ENCODE measurements at places on chromosomes 5 and 9. TPM values are rescaled to one million over a fixed set of nuclear protein-coding genes. Genes with fewer than 3 reads are reported as not detected.

DNA sequence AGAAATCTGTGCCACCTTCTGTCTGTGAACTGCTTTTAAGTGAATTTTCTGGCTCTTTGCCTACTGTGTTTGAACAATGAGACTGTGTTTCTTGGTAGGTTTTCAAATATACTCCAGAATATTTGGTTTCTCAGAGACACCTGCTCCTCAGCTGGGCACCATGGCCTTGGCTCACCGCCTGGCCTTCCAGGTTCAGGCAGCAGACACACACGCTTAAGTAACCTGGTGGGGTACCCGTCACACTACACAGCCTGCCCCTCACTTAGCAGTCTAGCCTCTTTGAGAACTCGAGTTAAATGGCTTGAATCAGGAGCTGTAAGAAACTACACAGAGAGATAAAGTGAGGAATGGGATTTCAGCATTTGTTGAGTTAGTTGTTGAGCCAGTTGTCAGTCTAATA is 530.5 kb downstream of the MTRR start:
- DNase-seq, result no peak
- H3K36me3 ChIP-seq, result no peaks in the 10 kb centered on the region
- H3K27me3 ChIP-seq, result no peaks in the 10 kb centered on the region
- no peak overlapping the region for H3K4me3 ChIP-seq

DNA sequence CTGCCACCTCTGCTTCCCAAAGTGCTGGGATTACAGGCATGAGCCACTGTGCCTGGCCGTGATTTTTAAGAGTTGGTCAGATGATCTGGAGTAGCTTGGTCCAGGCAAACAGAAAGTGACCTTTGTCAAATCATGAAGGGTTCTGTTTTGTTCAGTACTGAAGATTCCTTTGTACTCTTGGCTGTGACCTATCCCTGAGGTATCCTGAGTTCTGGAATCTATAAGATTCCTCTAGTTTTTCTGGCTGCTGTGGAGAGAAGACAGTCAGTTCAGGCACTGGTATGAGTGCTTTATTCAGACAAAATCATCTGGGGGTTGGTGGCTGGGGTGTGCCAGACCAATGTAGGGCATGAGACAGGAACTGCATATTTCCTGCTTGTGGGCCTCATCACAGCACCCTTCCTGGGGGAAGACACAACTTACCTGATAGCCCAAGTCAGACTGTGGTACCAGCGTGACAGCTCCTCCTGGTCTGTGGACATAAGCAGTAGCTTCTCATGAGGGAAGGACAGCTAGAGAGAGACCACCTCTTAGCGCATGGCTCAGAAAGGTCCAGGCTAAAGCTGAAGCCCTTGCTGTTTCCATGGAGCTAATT is 3.1 kb downstream of the ARHGEF39 start:
- no peak overlapping the region for H3K27ac ChIP-seq
- H3K27me3 ChIP-seq, result no peaks in the 10 kb centered on the region
- no peaks in the 10 kb centered on the region for H3K4me1 ChIP-seq
- no peak for DNase-seq

- no peak overlapping the region for H3K27ac ChIP-seq
- H3K36me3 ChIP-seq, result no peaks in the 10 kb centered on the region
- H3K4me3 ChIP-seq, result peak overlapping the region; percentile 87
- no peak for DNase-seq
- H3K27me3 ChIP-seq, result peaks cover 1% of the 10 kb centered on the region
These were observed 507 bp downstream of the CTNND2 start for GRCh38 chr5:11903614-11904264.

- no peaks in the 10 kb centered on the region for H3K4me1 ChIP-seq
- no peaks in the 10 kb centered on the region for H3K36me3 ChIP-seq
- H3K27me3 ChIP-seq, result no peaks in the 10 kb centered on the region
- no peak for DNase-seq
These were observed 33.5 kb upstream of the FST start for GRCh38 chr5:53446908-53447307.

DNA sequence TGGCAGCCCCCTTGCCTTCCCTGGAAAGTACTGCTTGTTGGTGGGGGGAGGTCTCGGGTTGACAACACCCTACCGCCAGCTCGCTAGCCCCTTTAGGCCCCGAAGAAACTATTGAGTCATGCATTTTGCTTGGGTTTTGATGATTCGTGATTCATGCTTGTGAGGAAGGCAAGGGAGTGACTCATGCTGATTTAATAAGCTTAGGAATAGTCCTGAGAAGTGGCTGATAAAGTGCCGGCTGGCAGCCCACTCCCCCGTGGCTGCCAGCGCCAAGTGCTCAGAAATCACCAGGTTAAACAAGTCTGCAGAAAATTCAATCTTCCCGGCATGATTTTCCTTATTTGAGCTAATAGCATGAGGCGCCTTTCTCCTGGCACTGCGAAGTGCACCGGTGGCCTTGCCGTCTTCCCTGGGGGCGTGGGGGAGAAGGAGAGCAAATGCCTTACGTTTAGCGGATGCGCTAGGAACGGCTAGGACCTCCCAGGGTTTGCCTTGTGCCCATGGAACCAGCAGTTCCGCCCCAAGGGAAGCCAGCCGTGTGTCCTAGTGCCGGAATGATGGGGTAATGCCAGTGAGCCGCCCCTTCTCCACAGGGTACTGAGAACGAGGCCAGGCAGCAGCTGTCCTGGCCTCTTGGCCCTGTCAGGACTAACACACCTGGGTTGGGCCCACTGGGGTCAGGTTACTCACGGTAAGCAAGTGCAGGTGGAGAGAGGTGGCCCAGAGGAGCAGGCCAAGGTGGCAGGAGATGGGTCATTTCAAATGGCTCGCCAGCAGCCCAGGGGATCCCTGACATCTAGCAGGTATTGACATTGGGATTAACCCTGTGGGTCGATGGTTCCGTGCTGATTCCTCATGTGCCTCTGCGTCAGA is 151.9 kb downstream of the MACROH2A1 start:
- no peak overlapping the region for H3K27ac ChIP-seq
- no peaks in the 10 kb centered on the region for H3K36me3 ChIP-seq
- DNase-seq, result peak; percentile 46
- no peak overlapping the region for H3K4me3 ChIP-seq
- H3K4me1 ChIP-seq, result no peaks in the 10 kb centered on the region
- no peaks in the 10 kb centered on the region for H3K27me3 ChIP-seq

- no peak for DNase-seq
- H3K36me3 ChIP-seq, result peaks cover 8% of the 10 kb centered on the region
- no peak overlapping the region for H3K27ac ChIP-seq
These were observed 70.5 kb downstream of the PTCH1 start for GRCh38 chr9:95446259-95446658.

- H3K4me1 ChIP-seq, result no peaks in the 10 kb centered on the region
- H3K36me3 ChIP-seq, result peaks cover 17% of the 10 kb centered on the region
- no peak overlapping the region for H3K4me3 ChIP-seq
- no peaks in the 10 kb centered on the region for H3K27me3 ChIP-seq
These were observed 39.6 kb downstream of the SH3PXD2B start for GRCh38 chr5:172414531-172415361.

GRCh38 chr5:167261309-167262100 is 1029.9 kb upstream of the WWC1 start:
- DNase-seq, result peak; percentile 17
- no peaks in the 10 kb centered on the region for H3K36me3 ChIP-seq
- H3K4me1 ChIP-seq, result no peaks in the 10 kb centered on the region
- no peaks in the 10 kb centered on the region for H3K27me3 ChIP-seq
- no peak overlapping the region for H3K4me3 ChIP-seq
- no peak overlapping the region for H3K27ac ChIP-seq

- H3K36me3 ChIP-seq, result no peaks in the 10 kb centered on the region
- no peaks in the 10 kb centered on the region for H3K4me1 ChIP-seq
- no peak overlapping the region for H3K4me3 ChIP-seq
- no peaks in the 10 kb centered on the region for H3K27me3 ChIP-seq
These were observed 43.0 kb downstream of the ADAMTSL1 start for GRCh38 chr9:18516965-18517364.

GRCh38 chr5:109479260-109479860 is 69.6 kb upstream of the PJA2 start:
- no peaks in the 10 kb centered on the region for H3K36me3 ChIP-seq
- no peak for DNase-seq
- H3K27ac ChIP-seq, result no peak overlapping the region
- no peak overlapping the region for H3K4me3 ChIP-seq
- H3K27me3 ChIP-seq, result no peaks in the 10 kb centered on the region

Gene NTNG2
- total RNA-seq, result 0.52 TPM

Gene C6
- total RNA-seq, result not detected

Measured in H1 (cell line).